ENCODE measurements at places on chromosomes 11 and 22.
A peak's percentile ranks its signal among the peaks of the same experiment; 100 is the strongest.

DNA sequence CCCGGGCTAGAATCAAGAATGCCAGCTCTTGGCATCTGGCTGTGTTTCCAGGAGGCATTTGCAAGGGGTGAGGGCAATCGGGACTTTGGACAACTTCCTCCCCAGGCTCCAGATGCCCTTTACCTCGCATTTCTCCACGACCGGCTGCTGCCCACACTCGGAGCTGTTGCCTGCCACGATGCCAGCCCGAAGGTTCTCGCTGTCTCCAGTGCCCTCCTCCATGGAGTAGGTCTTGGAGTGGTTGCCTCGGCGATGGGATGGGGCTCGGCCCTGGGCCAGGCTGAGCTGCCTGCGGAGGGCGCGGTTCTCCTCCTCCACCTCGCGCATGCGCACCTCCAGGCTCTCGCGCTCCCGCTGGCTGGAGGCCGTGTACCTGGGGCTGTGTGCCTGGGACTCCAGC is 270.0 kb downstream of the LARGE1 start:
- H3K4me1 ChIP-seq = no peaks in the 10 kb centered on the region
- H3K27ac ChIP-seq = no peak overlapping the region
- no peaks in the 10 kb centered on the region for H3K27me3 ChIP-seq
- H3K36me3 ChIP-seq = peaks cover 5% of the 10 kb centered on the region

- DNase-seq = no peak
- peak overlapping the region; percentile 83 for H3K27ac ChIP-seq
- H3K27me3 ChIP-seq = no peaks in the 10 kb centered on the region
- no peaks in the 10 kb centered on the region for H3K4me1 ChIP-seq
- H3K4me3 ChIP-seq = no peak overlapping the region
Measured at GRCh38 chr11:61472282-61472681, 36.3 kb upstream of the LRRC10B start.

GRCh38 chr11:66568124-66568916 is at the start of gene CTSF:
TSS of gene CTSF (minus strand) at chr11:66568606. CDS start at chr11:66568486, 120 bp downstream.
- H3K4me3 ChIP-seq = peak within 1 kb of the TSS; percentile 56
- DNase-seq = peak; percentile 70
- H3K27ac ChIP-seq = peak within 1 kb of the TSS; percentile 24
- H3K27me3 ChIP-seq = no peaks in the 10 kb centered on the region

DNA sequence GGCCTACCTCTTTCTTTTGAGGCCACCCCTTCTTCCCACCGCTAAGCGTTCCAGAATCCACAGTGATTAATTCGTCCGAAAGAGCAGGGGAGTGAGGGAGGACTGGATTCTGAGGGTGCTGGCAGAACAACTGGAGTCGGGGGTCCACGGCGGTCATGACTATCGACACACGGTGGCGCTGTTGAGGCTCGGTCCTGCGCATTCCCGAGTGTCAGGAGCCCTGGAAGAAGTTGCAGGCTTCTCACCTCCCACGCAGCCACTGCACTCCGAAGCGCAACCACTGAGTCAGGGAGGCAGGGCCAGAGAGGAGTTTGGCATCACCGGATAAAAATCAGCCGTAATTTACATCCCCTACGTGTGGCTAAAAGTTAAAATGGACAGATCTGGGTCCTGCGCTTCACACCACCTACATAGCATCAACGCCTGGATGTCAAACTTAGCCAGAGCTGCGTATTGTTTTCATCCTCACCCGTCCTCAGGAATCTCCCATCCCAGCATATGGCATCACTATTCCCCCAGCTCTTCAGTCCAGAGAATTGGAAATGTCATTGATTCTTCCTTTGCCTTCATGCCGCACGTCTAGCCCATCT is 10.7 kb upstream of the CTSF start:
- DNase-seq = peak; percentile 83
- H3K4me1 ChIP-seq = no peaks in the 10 kb centered on the region
- H3K4me3 ChIP-seq = no peak overlapping the region

GRCh38 chr11:74474316-74474715 is 7.0 kb upstream of the KCNE3 start:
- H3K4me3 ChIP-seq = no peak overlapping the region
- no peaks in the 10 kb centered on the region for H3K27me3 ChIP-seq
- no peaks in the 10 kb centered on the region for H3K36me3 ChIP-seq
- no peak for DNase-seq

Data from lung (tissue), 17 donors.